Astrocyte of the spinal cord (primary cell): ENCODE measurements at places on chromosomes 7 and 10.

DNA sequence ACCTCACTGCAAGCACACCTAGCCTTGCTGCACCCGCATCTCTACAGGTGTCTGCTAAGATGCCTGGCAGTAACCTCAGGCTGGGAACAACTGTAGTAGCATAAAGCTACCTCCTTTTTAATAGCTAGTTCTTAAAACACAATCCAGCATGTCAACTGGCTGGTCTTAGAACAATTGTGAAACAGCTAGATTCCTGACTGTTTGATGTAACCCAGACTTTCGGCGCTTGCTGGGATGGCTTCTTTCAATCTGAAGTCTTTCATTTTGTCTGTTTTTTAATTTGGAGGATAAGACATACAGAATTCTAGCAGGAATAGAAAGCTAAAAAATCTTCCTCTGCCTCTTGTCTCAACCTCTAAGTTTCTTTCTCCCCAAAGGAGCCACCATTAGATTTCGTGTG lies 59.8 kb downstream of the GSDME start:
- DNase-seq = no peak

GRCh38 chr7:140657891-140658290 lies 14.9 kb upstream of the ADCK2 start:
- no peak for DNase-seq

DNA sequence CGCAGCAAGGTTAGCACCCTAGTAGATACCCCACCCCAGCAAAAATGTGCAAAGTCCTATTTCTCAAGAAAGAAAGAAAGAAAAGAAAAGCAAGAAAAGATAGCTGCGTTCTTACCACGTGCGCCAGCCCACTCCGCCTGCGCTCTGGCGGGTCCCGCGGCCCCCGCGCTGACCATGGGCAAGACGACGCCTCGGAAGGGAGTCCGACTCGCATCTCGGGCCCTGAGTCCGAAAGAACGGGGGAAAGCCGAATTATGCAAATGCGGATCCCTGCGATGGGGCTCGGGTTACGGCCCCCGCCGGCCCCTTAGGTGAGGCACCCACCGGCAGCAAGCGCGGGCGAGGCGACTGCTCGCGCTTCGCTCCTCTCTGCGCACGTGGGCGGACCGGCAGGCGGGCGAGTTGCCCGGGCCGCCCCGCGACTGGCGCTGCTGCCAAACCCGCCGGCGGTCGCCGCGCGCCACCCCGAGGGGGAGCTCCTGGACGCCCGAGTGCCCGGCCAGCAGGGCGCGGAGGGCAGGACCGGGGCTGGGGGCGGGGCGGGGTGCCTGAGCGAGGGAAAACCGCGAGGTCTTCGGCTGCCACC lies 2.4 kb upstream of the EGR2 start:
- DNase-seq = no peak

GRCh38 chr10:89118091-89118490 lies 89.0 kb downstream of the CH25H start:
- peak; percentile 33 for DNase-seq
